ENCODE measurements at places on chromosomes 5 and 9.

DNA sequence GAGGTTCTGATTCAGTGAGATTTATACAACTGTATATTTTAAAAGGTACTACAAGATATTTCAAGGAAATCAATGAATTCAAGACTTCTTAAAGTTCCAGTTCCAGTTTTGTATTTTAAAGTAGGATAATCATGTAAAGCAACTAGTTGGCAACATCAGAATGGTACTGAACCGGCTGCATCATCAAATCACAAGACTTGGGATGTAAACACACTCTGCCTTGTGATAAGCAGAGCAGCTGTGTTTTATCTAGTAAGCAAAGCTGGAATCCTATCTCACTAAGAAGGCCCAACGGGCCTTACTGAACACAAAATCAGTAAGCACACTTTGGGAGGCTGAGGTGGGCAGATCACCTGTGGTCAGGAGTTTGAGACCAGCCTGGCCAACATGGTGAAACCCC, 327.2 kb upstream of the NREP start:
- H3K4me1 ChIP-seq, result no peaks in the 10 kb centered on the region
- no peak for DNase-seq
- H3K27ac ChIP-seq, result no peak overlapping the region

DNA sequence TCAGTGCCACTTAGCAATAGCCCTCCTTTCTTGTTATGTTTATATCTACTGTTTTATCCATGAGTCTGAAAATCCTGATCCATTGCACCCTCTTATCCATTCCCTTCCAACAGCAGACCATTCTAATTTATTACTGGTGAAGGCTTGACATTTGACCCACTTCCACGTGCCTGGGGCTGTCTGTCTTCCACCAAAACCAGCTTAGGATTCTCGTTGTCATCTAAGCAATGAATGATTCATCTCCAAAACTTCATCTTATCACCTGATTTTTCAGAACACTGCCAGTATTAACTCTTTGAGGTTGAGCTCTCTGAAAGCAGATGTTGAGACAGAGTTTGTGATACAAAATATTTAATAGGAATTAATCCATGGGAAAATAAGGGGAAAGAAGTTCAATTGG, 277.8 kb upstream of the FBXL7 start:
- no peak overlapping the region for H3K27ac ChIP-seq
- no peak for DNase-seq
- H3K4me3 ChIP-seq, result no peak overlapping the region
- H3K36me3 ChIP-seq, result no peaks in the 10 kb centered on the region
- no peaks in the 10 kb centered on the region for H3K4me1 ChIP-seq
- H3K27me3 ChIP-seq, result no peaks in the 10 kb centered on the region

DNA sequence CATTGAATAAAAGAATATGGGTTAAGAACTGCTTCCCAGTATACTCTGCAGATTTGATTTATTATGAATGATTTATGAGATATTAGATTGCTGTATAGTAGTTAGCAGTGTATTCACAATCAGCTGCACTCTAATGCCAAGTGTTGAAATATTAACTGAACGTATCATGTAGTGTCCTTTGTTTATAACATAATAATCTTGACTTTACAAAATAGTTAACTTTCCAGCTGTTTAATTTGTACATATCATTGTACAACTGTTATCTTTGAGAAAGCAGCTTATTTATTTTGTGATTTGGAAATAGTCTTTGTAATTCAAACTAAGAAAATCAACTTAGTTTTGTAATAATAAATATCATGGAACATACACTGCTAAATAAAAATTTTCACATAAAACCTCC, 219.5 kb downstream of the RANBP17 start:
- H3K4me1 ChIP-seq, result no peaks in the 10 kb centered on the region
- no peaks in the 10 kb centered on the region for H3K36me3 ChIP-seq

- H3K27ac ChIP-seq, result no peak overlapping the region
- no peak overlapping the region for H3K4me3 ChIP-seq
- no peak for DNase-seq
- H3K36me3 ChIP-seq, result no peaks in the 10 kb centered on the region
- no peaks in the 10 kb centered on the region for H3K27me3 ChIP-seq
- no peaks in the 10 kb centered on the region for H3K4me1 ChIP-seq
These were observed 106.4 kb downstream of the ZSWIM6 start for GRCh38 chr5:61438298-61438970.

Data from T-helper 17 cell (primary cell).